Left hindlimb (tissue), 1 donor: ENCODE measurements at places on chromosomes 11 and 22.

DNA sequence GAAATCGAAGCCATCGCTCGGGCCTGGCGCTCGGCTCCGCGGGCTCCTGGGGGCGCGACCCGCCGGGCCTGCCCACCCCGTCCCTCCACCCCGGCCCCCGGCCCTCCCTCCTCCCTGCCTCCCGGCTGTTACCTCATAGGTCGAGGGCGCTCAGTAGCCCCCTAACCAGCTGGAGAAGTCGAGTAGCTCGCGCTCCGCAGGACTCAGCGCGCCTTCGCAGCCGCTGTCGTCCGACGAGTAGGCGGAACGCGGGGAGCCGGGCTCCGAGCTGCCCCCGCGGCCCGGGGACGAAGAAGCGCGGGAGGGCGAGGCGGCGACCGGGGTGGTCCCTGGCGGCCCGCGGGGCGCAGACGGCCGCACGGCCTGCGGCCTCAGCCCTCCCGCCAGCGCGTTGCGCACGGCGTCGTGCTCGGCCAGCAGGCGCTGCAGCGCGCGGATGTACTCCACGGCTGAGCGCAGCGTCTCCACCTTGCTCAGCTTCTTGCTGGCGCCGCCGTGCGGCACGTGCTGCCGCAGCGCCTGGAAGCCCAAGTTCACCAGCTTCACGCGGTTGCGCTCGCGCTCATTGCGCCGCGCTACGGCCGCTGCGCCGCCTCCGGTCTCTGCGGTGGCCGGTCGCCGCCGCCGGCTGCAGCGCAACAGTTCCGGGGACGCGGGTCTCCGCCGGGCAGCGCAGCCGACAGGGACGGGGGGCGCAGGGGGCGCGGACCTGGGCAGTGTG is 627 bp downstream of the ASCL2 start:
- DNase-seq, result peak; percentile 74

DNA sequence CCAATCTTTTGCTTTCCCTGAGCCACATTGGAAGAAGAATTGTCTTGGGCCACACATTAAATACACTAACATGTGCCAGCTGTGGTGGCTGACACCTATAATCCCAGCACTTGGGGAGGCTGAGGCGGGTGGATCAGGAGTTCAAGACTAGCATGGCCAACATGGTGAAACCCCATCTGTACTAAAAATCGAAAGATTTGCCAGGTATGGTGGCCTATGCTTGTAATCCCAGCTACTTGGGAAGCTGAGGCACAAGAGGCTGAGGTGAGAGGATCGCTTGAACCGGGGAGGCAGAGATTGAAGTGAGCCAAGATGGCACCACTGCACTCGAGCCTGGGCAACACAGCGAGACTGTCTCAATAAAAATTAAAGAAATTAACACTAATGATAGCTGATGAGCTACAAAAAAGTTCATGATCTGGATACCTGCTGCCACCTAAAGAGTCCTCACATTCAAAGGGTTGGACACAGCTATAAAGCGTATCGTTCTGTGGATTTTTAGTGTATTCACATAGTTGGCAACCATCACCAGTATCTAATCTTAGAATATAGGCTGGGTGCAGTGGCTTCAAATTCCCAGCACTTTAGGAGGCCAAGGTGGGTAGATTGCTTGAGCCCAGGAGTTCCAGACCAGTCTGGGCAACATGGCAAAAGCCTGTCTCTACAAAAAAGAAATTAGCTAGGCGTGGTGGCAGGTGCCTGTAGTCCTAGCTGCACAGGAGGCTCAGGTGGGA is 3.4 kb upstream of the LDHC start:
- no peak for DNase-seq

DNA sequence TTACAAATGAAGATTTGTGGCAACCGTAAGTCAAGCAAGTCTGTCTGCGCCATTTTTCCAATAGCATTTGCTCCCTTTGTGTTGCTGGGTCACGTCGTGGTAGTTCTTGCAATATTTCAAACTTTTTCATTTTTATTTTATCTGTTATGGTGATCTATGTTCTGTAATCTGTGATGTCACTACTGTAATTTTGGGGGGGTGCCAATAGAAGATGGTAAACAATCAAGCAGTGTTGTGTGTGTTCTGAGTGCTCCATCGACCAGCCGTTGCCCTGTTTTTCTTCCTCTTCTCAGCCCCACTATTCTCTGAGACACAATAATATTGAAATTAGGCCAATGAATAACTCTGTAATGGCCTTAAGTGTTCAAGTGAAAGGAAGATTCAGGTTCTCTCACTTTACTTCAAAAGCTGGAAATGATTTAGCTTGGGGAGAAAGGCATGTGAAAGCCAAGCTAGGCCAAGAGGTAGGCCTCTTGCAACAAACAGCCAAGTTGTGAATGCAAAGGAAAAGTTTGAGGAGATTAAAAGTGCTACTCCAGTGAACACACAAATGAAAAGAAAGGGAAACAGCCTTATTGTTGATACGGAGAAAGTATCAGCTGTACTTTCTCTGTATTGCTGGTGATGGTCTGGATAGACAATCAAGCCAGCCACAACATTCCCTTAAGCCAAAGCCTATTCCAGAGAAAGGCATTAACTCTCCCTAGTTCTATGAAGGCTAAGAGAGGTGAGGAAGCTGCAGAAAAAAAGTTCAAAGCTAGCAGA is 7.5 kb downstream of the ZC3H12C start:
- no peak for DNase-seq

GRCh38 chr11:78860720-78861422 is 286.2 kb upstream of the NARS2 start:
- no peak for DNase-seq

DNA sequence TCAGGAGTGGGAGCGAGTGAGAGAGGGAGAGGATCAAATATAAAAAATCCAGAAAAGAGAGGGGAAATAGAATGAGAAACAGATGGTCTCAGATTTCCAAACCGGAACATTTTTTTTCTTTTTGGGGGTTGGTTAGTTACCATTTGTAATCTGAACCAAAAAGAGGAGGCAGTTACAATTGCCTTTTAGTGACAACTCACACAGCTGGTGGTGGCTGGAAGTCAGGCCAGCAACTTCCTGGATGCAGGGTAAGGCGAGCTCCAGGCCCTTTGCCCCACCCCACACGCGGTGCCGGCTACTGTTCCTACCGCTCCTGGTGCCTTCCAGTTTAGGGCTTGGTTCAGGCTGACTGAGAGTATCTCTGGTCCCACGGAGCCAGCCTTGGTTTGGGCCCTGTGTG is 21.0 kb upstream of the UBASH3B start:
- DNase-seq, result peak; percentile 46

DNA sequence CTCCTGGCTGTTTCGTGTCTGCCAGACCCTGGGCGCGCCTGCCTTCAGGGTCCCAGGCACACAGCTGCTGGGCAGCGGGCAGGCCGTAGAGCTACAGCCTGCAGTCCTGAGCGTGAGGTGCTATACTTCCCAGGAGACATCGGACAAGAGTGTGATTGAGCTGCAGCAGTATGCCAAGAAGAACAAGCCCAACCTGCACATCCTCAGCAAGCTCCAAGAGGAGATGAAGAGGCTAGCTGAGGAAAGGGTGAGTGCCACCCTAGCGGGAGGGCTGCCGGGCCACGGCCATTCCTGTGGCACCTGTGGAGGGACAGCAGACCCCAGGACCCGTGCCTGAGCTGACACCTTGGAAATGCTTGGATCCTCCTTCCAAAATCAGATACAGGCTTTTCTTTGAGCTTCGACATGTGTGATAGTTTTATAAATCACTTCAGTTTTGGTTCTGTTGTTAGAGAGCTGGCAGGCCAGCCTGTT is 7.1 kb upstream of the RANBP1 start:
- DNase-seq, result peak; percentile 26

GRCh38 chr11:13294771-13295579 is 17.4 kb downstream of the BMAL1 start:
- DNase-seq, result no peak

DNA sequence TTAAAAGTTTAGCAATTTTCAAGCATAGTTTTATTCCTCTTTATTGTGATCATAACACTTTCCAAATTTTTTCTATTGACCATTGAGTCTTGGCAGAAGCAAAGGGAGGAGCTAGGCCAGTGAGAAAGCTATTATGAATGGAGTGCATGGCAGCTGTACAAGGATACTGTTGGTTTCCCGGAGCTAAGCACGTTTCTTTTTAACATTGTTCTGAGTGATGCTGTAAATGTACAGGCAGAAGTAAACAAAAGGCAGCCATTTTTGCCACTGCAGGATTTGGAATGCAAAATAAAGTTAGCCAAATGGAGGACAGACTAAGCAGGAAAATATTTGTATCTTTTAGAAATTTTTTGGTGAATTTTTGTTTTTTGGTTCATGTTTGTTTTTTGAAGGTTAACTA is 16.2 kb downstream of the CBL start:
- peak; percentile 34 for DNase-seq

- no peak for DNase-seq
Measured at GRCh38 chr11:62253999-62254542, 12.0 kb downstream of the SCGB1D2 start.

DNA sequence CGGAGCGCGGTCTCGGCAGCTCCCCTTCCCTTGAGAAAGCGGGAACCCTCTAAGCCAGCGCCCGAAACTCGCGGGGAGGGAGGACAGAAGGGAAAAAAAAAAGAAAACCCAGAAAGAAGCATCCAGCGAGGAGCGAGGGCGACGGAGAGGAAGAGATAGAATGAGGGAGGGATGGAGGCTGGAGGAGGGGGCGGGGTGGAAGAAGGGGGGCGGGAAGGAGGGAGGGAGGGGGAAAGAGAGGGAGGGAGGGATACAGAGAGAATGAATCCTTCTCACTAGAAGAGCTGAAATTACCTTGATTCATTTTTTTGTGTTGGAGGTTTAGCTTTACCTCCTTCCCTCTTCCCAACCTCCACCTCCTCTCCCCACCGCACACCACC is 19.3 kb upstream of the BDNF start:
- DNase-seq, result no peak

DNA sequence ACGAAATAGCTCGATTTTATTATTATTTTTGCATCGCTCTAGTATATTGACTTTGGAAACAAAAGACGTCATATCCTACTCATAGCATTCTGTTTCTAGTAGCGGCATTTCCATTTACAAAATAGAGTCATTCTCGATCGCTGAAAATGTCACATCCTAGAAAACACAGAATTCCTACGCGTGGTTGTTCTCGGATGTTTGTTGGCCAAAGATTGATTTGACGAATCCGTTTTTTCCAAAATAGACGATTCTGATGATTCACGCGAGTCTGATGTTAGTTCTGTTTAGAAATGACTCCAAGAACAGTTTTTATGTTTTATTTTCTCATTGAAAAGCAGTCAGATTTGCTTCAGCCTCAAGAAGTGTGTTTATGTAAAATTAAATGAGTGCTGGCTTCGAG is 47.6 kb downstream of the SMIM38 start:
- DNase-seq, result no peak
